Activated CD4-positive, CD25-positive, alpha-beta regulatory T cell treated with anti-CD3 and anti-CD28 coated beads, Interleukin-2, amount 50 U/mL, for 72 hours (primary cell): ENCODE measurements at places on chromosomes 11 and 22.

GRCh38 chr11:133082841-133083488 lies 449.3 kb downstream of the OPCML start:
- DNase-seq, result peak; percentile 68

- no peak for DNase-seq
These were observed 800.9 kb upstream of the CHORDC1 start for GRCh38 chr11:91023731-91024130.

GRCh38 chr11:119808407-119809185 lies 79.6 kb upstream of the NECTIN1 start:
- DNase-seq, result no peak

DNA sequence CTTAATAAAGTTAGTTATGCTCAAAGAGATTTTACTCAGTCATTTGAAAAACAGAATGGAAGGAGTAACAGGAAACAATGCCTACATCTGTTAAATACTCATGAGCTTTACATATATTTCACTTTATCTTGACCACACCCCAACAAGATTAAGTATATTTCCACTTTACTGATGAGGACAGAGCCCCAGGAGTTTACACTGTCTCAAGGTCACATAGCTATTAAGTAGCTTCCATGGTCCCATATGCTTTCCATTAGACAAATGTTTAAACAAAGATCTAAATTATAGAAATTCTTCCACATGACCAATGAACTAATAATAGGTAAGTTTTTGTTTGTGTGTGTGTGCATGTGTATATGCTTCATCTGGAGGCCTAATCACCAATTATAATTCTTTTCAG lies 30.2 kb downstream of the MRTFA start:
- DNase-seq, result no peak
